ENCODE measurements at places on chromosomes 6 and 20.

DNA sequence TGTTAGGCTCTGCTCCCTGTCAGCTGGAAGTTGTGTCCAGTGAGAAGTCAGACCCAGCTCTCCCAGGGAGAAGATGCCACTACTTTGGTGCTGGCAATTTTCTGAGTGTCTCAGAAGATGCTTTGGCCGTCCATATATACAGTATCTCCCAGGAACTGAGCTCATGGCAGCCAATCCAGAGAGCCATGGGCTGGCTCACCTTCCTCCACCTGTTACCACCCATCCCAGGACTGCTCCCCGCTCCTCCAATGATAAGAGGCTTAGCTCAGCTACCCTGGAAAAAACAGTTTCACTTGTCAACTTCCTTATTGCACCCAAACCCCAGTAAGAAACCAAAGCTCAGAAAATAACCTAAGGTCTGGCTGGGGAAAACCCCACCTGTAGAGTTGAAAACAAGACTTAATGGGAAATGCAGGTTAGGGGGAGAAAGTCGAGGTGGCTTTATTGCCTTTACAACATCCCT, at the start of gene BNIP5:
TSS of gene BNIP5 (minus strand) at position 110 of the 463 bp plus-strand sequence. CDS start 6,198 bp downstream, outside the sequence.
- DNase-seq, result no peak

DNA sequence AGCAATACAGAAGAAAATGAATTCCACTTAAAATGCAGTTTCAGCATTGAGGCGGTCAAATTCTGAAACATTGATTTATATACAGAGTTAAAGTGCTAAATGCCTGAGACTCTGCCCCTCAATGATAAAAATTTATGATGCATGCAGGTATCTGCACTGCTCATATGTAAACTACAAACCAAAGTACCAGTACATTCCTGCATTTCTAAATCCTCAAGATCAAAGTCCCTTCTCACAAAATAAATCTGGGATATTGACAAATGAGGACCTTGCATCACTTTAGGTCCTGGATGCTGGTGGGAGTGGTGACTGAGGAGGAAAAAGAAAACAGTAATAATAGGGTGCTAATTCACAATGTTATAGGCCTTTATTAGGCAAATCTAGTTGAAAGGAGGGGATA, 101.9 kb downstream of the FIG4 start:
- DNase-seq, result no peak

GRCh38 chr6:169895926-169896761, 144.7 kb downstream of the ERMARD start:
- no peak for DNase-seq

DNA sequence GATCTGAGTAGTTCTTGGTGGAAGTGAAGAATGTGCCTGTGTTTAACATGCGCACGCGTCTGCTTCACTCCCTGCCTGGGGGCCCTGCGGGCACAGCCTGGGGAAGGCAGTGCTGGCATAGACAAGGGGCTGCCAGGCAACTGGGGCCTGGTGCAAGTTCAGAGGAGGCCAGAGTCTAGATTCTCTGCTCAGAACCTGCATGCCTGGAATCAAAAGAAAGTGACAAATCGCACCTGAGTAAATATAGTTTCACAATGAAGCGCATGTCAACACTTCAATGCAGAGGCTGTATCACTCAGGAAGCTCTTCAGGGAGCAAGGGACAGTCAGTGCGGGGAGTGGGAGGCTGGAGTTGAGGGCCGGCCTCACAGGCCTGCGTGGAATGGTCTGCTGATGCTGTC, 24.2 kb upstream of the PPP1R14C start:
- DNase-seq, result no peak

GRCh38 chr6:118678866-118679265, 27.5 kb upstream of the CEP85L start:
- DNase-seq, result no peak

All from Jurkat, Clone E6-1 (cell line).